ENCODE measurements at places on chromosomes 16 and 17.

GRCh38 chr16:68190736-68191510, 45.0 kb downstream of the ESRP2 start:
- no peak for DNase-seq

GRCh38 chr17:81869221-81870130, 1.7 kb downstream of the ARHGDIA start:
- no peak for DNase-seq

DNA sequence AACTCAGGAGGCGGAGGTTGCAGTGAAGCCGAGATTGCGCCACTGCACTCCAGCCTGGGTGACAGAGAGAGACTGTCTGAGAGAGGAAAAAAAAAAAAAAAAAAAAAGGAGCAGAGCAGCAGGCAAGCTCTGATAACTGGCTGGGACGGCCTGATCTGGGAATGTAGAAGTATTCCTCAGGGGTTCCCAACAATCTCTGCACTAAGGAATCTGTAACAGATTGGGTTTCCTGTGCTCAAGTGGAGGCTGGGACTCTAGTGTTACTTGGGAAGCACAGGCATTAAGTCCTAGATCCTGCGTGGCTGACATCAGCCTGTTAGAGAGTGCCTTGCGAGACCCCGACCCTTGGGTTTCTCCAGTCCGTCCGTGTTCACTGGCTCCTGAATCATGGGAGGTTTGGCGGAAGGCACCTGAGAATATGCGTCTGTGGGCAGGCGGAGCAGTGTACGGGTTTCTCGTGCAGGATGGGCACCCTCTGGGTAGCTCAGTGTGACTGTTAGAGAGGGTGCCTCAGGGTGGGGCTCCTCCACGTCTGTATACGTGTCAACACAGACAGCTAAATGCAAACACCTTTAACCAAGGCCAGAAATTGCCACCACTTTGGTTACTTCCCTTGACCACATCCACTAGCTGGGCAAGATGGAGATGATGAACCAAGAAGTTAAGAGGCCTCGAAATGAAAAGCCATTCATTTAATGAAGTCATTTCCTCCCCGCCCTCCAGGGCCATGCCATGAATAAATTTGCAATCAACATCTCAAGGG, 174.9 kb upstream of the RPL38 start:
- DNase-seq = no peak

- DNase-seq = no peak
Observed at GRCh38 chr16:52547004-52547833, at the start of gene TOX3. TSS of gene TOX3 (minus strand) at chr16:52547143. CDS start at chr16:52546723, 420 bp downstream.

- peak; percentile 29 for DNase-seq
Observed at GRCh38 chr17:79664930-79665737, 54.3 kb upstream of the RBFOX3 start.

- no peak for DNase-seq
Observed at GRCh38 chr17:3683054-3683511, 12.9 kb downstream of the P2RX5 start.

DNA sequence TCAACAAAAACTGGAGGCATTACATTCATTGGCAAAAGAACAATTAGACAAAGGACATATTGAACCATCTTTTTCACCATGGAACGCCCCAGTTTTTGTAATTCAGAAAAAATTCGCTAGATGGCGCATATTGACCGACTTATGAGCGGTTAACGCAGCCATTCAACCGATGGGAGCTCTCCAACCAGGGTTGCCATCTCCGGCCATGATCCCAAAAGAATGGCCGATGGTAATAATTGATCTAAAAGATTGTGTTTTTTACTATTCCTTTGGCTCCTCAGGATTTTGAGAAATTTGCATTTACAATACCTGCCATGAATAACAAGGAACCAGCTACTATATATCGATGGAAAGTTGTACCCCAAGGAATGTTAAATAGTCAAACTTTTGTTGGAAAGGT, 21.4 kb downstream of the ALOX15B start:
- peak; percentile 66 for DNase-seq

DNA sequence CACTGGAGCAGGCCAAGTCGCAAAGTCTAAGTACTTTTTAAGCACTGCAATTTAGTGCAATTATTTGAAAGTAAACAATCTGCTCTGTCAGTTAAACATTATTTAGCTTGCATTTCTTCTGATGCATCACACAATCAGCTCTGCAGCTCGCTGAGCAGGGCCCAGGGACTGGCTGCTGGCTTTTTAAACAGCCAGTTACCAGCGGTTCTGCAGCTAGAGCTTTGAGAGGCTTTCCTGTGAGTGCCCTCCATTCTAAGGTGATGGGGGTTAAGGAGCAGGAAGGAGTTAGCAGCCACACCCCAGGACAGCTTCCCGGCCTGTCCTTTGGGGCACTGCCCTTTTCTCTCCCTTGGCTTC, 154.3 kb downstream of the SALL1 start:
- DNase-seq = no peak

DNA sequence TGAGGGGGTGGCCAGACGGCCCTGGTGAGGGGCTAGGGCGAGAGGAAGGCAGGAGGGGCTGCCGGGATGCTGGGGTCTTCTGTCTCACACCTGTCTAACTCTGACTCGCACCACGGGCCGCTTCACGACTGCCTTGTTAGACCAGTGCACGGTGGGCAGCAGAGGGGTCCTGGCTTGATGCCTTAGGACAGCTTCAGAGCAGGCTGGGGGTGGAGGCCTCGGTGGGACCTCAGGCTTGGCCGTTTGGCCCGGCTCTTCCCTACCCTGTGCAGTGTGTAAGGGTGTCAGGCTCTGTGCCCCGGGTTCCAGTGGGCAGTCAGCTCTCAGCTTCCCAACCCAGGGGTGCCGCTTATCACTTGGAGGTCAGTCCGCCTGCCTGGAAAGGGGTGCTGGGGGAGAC, 100.7 kb downstream of the OR1D5 start:
- DNase-seq = no peak

GRCh38 chr16:379183-379960, 2.4 kb downstream of the PGAP6 start:
- no peak for DNase-seq

DNA sequence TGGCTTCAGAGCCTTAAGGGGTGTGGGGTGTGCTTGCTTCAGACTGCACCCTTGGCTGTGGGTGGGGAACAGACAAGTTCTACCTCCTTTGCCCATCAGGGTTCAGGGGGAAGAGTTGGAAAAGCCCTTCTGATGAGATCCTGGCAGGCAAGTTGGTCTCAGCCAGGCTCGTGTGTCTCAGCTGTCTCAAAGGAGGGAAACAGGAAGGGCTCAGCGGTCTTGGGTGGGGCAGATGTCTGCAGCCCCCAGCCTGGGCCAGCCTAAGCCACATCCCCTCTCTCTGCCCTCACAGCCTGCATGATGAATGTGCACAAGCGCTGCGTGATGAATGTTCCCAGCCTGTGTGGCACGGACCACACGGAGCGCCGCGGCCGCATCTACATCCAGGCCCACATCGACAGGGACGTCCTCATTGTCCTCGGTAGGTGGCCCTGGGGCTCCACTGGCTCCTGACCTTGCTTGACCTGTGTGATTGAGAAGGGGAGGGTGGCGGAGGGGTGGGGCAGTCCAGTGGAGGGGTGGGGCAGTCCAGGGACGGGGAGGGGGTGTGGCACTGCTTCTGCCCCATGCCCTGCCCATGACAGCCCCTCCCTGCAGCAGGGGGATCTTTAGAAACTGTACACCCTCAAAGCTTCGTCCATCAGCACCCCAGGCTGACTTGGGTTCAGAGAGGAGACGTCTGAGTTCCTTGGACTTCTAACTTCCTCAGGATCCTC, 199.5 kb downstream of the PRKCB start:
- DNase-seq = no peak

- no peak for DNase-seq
Observed at GRCh38 chr17:77164483-77165091, 23.8 kb downstream of the SEC14L1 start.

DNA sequence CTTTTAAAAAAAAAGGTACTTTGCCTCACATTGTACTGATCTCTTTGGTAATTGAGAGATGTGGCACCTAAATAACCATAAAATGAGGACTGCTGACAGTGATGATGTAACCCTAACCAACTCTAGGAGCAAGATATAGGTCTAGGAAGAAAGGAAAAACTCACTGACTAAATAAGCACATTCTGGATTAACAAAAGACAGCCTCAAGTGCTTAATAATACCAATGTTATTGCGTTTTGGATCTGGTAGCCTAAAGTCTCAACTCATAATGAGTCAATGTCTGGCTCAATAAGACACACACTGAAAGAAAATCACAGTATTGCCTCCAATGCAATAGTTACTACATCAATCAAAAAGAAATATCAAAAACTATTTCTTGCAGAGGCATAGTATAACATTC, 3.0 kb downstream of the ERN1 start:
- no peak for DNase-seq

DNA sequence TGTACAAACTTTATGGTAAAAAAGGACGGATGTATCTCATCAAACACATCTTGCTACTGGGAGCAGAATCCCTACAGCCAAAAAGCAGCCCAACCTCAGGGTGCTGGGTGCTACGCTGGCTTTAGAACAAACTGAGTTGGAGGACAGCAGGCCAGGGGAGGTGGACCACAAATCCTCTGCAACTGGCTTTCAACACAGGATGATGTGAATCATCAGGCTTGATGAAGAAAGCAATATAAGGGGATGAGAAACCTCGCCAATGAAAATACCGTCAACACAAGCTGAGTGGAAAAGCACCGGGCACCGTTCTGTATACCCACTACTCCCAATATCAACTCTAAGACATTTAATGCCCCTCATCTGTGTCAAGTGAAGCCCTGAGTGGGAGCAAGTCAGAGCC, 14.3 kb downstream of the HBQ1 start:
- DNase-seq = no peak

DNA sequence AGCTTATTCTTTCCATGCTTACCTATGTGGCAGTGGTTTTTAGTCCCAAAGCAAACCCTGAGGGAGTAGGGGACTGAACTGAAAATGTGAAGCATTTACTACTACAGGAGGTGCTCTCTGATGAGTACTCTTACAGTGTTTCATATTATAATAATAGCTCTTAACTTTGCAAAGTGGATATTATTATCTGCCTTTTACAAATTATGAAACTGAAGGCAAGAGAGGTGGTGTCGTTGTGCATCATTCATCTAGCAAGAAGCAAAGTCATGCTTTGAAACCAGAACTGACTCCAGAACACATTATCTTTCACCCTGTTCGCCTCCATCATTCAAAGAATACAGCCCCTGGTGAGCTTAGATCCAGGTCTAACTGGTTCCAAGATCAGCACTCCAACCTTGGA, 8.2 kb upstream of the KCNH6 start:
- DNase-seq = no peak

- DNase-seq = no peak
Observed at GRCh38 chr16:56547949-56548567, 16.8 kb upstream of the MT4 start.

GRCh38 chr16:56311208-56312027, 113.9 kb downstream of the AMFR start:
- DNase-seq = no peak

DNA sequence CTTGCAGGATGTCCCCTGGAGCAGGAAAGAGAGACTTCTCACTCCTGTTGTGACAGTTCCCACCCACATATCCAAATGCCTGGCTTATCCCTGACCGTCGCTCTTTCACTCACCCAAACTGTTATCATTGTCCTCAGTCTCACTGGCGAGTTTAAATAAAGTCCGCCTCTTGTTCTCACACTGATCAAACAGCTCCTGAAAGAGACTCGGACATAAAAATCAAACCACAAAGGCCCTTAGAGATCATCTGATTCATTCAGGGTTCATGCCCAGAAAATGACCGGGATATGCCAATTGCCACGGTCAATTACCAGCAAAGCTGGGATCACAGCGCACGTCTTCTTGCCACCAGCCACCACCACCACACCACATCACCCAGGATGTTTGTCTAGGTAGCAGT, 19.9 kb downstream of the GGA3 start:
- no peak for DNase-seq

- DNase-seq = no peak
Observed at GRCh38 chr16:89573826-89574680, 1.5 kb upstream of the CPNE7 start.

DNA sequence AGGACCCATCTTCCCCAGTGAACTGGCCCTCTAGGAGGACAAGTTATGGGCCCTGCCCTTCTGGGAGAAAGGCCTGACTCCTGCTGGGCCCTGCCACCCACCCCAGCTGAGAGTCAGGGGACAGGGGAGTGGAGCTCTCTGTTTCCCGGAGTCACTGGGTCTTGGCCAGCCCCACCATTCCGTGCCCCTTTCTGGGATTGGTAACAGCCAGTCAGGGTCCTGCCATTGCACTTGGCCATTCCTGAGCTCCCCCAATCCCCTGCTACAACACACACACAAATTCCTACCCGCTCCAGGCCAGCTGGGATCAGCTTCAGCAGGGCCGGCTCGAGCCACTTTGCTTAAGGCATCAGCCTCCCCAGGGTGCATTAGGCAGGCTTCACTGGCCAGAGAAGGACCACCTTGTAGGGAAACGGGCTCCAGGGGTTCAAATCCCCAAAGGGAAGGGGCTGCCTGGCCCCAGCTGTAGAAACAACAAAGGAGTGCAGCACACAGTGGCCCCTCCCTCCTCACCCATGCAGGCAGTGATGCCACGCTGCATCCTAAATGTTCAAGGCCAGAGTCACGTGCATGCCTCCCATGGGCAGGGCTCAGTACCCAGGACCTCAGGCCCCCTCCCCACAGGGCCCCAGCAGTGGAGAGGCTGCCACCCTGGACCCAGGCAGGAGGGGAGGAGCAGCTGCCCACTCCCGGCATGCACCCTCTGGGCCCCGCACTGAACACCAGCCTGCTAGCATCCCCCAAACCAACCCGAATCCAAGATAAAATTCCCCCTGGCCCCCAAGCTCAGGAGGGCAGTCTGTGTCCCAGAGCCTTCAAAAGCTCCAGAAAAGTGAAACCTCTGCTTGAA, 37.7 kb downstream of the C16orf78 start:
- DNase-seq = no peak

- no peak for DNase-seq
Observed at GRCh38 chr17:82560802-82561428, 41.4 kb downstream of the FOXK2 start.

DNA sequence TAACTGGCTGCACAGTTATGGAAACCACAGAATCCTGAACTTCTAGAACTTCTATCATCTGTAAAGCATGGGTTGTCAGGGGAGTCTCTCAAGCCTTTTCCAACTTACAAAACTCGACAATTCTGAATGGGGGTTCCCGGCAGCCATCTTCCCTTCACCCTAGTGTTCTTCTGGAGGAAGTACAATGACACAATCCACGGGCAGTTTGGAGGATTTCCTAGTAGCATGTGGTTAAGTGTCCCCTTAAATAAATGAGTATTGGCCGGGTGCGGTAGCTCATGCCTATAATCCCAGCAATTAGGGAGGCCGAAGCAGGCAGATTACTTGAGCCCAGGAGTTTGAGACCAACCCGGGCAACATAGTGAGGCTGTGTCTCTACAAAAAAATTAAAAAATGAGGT, 2.1 kb downstream of the SLC16A6 start:
- DNase-seq = no peak

DNA sequence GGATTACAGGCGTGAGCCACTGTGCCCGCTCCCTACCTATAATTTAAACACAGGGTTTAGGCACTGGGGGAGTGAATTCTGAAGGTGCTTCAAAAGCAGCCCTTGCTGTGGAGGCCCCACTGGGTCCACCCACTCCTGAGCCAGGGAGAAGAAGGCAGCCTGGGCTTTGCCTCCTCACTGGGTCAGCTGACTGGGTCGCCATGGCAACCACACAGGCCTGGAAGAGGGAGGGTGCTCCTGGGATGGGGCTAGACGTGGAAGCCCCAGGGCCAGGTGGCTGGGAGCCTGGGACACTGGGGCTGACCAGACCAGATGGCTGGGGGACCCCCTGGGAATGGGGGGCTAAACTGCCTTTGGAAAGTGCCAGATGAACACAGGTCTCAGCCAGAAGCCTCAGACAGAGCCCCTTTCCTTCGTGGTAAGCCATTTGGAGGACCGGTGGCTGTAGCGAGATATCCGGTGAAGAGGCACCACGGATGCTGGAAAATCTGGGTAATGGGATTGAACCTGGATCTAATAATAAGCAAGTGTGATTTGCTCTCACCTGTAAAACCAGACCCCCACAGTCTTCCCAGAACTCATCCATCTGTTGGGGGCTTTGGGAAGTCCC, 32.9 kb downstream of the TRARG1 start:
- DNase-seq = no peak
